ENCODE measurements at places on chromosomes 2 and 18. TPM values are rescaled to one million over a fixed set of nuclear protein-coding genes. Genes with fewer than 3 reads are reported as not detected.

UGT1A3 gene
- total RNA-seq, result not detected

STRADB gene
- total RNA-seq, result 50.2 TPM

UPP2 gene
- total RNA-seq, result not detected

CDC42EP3 gene
- 70.2 TPM for total RNA-seq

ALK gene
- total RNA-seq, result not detected

LHCGR gene
- not detected for total RNA-seq

RESP18 gene
- total RNA-seq, result not detected

VWA3B gene
- total RNA-seq, result not detected

NOP58 gene
- total RNA-seq, result 77.8 TPM

HK2 gene
- 80.5 TPM for total RNA-seq

THSD7B gene
- total RNA-seq, result 4.2 TPM

TMEM169 gene
- 0.28 TPM for total RNA-seq

CYRIA gene
- 5.2 TPM for total RNA-seq

RND3 gene
- total RNA-seq, result 750 TPM

AQP12B gene
- total RNA-seq, result not detected

CLEC4F gene
- total RNA-seq, result not detected

ZNF397 gene
- 10.5 TPM for total RNA-seq

VWC2L gene
- total RNA-seq, result not detected

MAPK4 gene
- total RNA-seq, result not detected

DTNB gene
- total RNA-seq, result 3.4 TPM

SDC1 gene
- total RNA-seq, result 14.4 TPM

ANKRD30BL gene
- not detected for total RNA-seq

DNAH6 gene
- total RNA-seq, result under 0.01 TPM

RAMP1 gene
- total RNA-seq, result 3.1 TPM

SLC30A3 gene
- under 0.01 TPM for total RNA-seq

CCT7 gene
- total RNA-seq, result 304 TPM

LYPD1 gene
- 32.1 TPM for total RNA-seq

NYAP2 gene
- not detected for total RNA-seq

REG1B gene
- total RNA-seq, result not detected

TBR1 gene
- not detected for total RNA-seq

HOXD4 gene
- 0.56 TPM for total RNA-seq

CEBPZOS gene
- 13.8 TPM for total RNA-seq

TMSB10 gene
- total RNA-seq, result 7,799 TPM

C1QL2 gene
- not detected for total RNA-seq

SNRNP27 gene
- 71.3 TPM for total RNA-seq

KATNAL2 gene
- total RNA-seq, result 0.96 TPM

NXPH2 gene
- total RNA-seq, result 0.28 TPM

CCDC121 gene
- total RNA-seq, result 1.1 TPM

LYPD6B gene
- 0.56 TPM for total RNA-seq

RNF152 gene
- total RNA-seq, result 90.5 TPM

DSG1 gene
- total RNA-seq, result not detected

TMEM163 gene
- total RNA-seq, result not detected

FAM161A gene
- 2.5 TPM for total RNA-seq

UCN gene
- 1.1 TPM for total RNA-seq

GNLY gene
- not detected for total RNA-seq

HOXD9 gene
- total RNA-seq, result not detected

IL1R2 gene
- 0.38 TPM for total RNA-seq
